ENCODE measurements at places on chromosomes 12 and 14.

- no peak for ATAC-seq
Measured at GRCh38 chr12:43762596-43762995, 3.8 kb downstream of the IRAK4 start.

DNA sequence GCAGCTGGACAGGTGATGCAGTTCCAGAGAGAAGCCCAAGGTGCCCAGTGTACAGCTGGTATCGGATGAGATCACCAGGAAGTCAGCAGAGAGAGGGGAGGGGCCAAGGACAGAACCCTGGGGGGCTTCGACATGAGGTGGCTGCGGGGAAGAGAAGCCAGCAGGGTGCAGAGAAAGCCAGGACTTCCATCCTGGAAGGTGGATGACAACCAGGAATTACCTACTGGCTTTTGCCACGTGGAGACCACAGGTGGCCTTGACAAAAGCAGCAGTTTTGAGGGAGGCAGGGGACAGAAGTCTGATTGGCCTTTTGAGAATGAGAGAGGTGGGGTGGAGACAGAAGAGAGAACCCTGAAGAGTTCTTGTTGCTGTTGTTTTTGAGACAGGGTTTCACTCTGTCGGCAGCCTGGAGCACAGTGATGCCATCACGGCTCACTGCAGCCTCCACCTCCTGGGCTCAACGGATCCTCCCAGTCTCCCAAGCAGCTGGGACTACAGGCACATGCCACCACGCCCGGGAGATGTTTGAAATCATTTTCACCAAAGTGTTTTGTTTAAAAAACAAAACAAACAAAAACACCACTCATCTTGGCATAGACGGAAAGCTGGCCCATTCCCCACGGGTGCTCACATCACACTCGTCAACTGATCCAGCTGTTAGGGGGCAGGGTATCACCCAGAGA, 35.2 kb downstream of the CDC42BPB start:
- peak; percentile 93 for ATAC-seq

- ATAC-seq: no peak
Measured at GRCh38 chr14:64584190-64584589, 34.4 kb downstream of the PPP1R36 start.

GRCh38 chr12:4148418-4149056, 125.0 kb upstream of the CCND2 start:
- ATAC-seq: no peak

- no peak for ATAC-seq
Measured at GRCh38 chr12:130137040-130138018, 24.9 kb upstream of the FZD10 start.

DNA sequence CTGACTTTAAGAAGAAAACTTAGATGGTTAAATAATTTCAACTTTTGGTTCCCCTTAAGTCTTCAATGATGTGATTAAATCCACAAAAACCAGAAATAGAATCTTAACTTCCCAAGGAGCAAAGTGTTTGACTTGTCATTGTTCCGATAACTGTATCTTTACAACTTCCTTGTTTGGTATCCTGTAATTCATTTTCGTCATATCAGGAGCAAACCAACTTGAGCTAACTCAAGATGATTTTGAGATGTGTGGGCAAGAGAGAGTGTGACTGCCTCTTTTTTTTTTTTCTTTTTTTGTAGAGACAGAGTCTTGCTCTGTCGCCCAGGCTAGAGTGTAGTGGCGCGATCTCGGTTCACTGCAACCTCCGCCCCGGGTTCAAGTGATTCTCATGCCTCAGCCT, 25.3 kb downstream of the DRAM1 start:
- ATAC-seq: no peak

DNA sequence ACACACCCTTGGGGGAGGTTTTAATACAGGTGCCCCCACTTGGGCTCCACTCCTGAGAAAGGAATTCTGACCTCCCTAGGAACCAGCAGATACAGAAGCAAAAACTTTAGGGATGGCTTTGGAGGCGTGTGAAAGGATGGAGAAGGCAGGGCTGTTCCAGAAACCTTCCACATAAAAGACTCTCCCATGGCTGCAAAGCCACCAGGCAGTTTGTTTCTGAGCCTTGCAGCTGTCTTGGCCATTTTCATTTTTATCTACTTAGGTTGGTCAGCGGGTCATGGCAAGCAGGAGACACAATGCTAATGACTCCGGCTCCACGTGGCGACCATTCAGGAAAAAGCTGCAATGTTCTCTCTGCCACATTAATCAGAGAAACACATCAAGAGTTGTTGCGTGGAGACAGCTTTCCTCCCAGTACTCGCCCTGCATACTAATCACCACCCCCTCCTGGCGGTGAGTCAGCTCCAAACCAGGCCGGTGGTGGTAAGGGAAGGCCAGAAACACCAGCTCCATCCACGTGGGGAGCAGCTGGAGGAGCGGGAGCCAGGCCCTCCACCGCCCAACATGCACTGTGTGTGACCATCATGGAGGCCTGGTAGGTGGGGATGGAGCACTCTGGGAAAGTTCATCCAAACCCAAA, 30.9 kb upstream of the IRF2BPL start:
- peak; percentile 96 for ATAC-seq

DNA sequence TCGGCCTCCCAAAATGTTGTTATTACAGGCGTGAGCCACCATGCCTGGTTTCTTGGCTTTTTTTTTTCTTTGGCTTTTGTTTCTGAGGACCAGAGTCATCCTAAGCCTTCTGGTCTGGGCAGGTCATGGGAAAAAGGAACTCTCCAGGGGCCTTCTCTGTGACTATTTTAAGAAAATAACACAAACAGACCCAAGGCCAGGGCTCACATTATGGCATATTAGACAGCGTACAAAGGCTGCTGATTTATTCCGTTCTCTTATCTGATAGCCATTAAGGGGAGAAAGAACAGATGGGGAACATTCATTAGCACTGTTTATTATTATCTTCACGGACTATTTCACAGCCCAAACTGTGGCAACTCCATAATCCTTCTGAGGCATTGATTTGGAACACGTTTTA, 28.8 kb upstream of the MANSC4 start:
- ATAC-seq: no peak

DNA sequence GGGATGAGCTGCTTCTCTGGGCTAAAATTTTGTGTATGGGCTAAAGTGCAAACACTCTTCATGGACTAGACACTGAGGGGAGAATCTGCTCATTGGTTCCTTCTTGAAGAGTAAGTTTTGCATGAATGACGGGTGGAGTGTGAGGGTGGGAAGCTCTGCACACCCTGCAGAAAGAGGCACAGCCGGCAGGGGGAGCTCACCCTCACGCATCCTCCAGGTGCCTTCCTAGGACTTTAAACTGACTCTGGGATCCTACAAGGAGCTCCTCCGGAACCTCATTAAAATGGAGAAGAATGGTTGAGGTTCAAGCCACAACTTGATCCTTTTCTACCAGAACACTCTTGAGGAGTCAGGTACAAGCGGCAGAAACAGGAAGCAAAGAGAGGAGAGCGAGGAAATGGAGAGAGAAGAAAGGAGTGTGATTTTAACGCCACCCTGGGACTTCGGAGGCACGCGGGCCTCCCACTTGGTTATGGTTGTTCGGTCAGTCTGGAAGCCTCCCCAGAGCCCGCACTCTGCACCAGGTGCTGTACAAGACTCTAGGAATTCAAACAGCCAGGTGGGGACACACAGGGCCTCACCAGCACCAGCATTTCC, 87.5 kb downstream of the SETD3 start:
- ATAC-seq: peak; percentile 27

DNA sequence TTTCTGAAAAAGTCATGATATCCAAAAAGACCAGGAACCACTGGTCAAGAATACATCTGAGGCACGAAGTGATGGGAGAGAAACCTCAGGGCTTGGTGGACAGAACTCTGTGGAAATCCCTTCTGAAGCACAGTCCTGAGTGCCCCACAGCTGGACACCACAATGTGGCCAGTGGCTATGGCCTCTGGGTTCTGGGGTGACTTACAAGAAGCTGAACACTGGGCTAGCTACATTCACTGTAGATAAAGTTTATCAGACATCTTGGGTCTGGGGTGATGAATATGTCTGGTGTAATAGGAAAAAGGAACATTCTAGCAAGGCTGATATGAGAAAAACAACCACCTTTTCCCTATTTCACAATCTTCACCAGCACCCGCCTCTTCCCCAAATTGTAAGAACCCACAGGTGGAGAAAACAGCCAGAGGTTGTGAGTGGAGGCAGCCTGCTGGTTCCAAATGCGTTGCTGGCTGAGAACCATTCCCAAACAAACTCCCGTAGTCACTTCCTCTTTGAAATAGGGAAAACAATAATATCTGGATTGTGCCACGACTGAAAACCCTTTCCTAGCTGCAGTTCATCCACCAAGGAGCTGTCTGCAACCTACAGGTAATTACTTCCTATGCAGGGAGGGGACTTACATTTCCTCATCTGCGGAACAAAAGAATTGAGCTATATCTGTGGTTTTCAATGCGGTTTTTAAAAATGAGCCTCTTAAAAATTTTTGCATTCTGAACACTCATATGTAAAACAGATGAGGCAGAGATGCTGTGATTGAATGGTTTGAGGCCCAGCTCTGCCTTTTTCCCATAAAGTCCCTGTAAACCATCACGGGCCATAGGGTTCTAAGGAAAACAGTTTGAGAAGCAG, 193.6 kb downstream of the SLC41A2 start:
- no peak for ATAC-seq

DNA sequence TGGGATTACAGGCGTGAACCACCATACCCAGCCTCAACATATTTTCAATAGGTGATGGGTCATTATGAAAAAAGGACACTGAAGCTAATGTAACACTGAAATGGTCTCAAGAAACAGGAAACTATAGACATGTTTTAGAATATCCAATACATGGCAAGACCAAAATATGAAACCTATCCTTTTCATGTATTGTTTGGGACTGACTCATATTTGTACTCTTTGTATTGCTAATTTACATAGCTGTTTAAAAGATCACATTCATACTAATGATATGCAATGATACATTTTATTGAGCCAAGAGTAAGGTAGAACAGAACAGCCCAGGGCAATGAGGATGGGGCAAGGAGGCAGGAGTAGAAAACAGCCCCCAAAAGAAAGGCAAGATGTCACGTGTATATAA, 32.6 kb downstream of the RESF1 start:
- ATAC-seq: no peak

DNA sequence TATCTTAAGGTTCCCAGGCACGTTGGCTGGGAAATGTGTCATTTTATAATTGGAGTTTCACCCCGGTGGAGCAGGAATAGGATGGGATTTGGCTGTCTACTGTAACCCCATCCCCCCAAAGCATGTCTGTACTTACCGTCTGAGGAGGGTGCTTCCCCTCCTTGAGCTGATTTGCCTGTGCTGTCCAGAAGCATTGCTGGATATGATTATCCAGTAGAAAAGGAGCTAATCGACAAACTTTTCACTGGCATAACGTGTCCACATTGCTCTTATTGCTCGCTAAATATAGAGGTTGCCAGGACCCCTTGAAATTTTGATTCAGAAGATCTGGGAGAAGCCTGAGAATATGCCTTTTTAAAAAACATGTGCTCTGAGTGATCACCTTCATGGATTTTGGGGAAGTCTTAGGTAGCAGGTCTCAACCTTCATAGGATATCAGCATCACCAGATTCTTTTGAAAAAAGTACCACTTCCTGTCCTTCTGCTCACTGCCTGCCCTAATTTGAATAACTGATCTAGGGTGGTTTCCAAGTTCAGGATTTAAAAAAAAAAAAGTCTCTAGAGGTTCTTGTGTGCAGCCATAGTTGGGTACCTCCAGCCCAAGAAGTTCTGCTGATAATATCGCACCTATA, 80.4 kb upstream of the KCNA1 start:
- no peak for ATAC-seq

- no peak for ATAC-seq
Measured at GRCh38 chr12:46362895-46363581, 9.5 kb downstream of the SLC38A2 start.

- ATAC-seq: no peak
Measured at GRCh38 chr12:128798571-128799341, 25.0 kb downstream of the SLC15A4 start.

- ATAC-seq: no peak
Measured at GRCh38 chr14:76115010-76115422, 36.7 kb upstream of the GPATCH2L start.
